Amygdala (tissue), 56 donors: ENCODE measurements at places on chromosomes 16 and 17.

DNA sequence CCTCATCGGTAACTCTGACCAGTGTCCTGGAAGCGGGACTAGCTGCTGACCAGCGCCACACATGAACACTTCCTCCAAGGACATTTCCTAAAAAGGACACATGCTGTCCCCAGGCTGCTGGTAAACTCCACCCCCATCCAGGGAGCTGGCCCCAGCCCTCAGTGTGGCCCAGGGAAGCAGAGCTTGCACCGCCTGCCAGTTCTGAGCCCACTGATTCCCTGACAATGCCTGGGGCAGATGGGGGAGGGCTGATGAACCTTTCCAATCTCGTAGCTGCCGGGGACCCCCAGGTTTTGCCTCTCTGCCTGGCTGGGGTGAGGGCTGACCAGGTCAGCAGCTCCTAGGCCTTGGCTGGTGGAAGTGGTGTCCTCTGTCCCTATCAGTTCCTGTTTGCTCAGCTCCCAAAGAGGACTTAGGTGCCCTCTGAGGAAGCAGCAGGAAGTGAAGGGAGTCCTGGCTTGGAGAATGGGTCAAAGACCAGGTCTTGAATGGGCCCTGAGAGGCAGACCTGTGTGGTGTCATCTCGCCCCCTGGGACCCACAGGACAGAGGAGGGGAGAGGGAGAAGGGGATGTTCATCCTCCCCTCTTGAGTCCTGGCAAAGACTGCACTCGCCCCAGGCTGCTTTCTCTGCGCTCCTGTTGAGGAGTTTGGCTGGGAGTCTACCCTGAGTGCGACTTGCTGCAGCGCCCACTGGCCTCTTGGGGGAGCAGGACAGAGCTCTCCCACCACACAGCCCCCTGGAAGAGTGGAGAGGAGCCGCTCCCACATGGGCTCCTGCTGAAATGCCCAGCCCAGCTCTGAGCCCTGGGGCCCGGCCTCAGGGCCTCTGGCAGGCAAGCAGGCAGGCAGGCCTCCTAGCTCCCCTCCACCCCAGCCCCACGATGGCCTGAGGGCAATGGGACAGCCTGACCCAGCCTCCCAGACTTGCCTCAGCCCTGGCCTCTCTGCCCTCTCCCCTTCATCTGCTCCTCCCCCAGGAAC, 16.8 kb downstream of the PDK2 start:
- no peak for DNase-seq

GRCh38 chr16:27174007-27174406, 29.3 kb upstream of the KDM8 start:
- DNase-seq: no peak

- peak; percentile 78 for DNase-seq
Measured at GRCh38 chr17:38434178-38434665, 6.0 kb downstream of the ARHGAP23 start.

DNA sequence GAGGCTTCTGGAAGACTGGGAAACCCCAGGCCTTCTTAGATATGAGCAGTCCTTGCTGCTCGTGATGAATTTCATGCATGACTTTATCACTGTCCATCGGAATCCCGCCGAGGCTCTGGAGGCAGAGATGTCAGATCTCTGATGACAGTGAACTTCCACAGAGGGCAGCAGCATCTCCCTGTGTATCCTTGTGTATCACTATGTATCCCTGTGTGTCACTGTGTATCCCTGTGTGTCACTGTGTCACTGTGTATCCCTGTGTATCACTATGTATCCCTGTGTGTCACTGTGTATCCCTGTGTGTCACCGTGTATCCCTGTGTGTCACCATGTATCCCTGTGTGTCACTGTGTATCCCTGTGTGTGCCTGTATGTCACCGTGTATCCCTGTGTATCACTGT, 160.2 kb upstream of the CHMP6 start:
- DNase-seq: no peak

DNA sequence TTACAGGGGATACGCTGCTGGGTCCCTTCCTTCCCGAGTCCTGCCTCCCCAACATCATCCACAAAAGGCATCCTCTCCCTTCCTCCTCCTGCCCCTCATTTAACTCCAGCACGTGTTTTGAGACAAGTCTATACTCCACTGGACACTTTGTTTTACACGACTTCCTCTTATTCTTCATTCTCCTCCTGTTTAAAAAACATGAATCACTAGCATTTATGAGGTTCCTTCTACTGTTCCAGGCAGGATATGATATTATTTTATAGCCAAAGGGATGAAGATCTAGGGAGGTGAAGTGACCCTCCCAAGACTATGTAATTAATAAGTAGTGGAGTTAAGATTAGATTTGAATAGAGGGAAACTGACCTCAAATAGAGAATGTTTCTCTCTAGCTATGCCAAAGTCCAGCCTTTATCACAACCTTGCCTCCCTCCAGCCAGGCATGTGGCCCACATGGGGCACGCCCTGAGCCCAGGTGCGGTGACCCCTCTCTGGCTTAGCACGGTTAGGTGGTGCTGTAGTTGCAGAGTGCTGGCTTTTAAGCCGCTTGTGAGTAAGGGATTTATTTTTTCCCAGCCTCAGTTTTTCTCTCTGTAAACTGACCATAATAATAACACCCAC, 1.3 kb upstream of the HSD17B2 start:
- DNase-seq: no peak

DNA sequence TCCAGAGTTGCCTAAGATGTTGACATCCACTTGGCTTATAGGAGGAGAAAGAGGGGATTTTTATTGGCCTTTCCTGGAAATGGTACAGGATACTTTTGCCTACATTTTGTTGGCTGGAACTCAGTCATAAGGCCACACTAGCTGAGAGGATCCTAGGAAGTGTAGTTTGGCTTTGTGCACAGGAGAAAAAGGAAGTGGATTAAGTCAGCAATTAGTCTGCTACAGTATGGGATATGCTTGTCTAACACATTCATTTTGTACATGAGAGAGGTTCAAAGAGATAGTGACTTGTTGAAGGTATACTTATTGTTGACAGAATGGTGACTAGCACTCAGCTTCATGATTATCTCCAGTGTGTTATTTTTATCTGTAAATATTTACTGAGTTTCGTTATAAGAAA, 10.3 kb downstream of the UTP18 start:
- DNase-seq: no peak

GRCh38 chr17:55284001-55284884, 19.5 kb downstream of the HLF start:
- no peak for DNase-seq

DNA sequence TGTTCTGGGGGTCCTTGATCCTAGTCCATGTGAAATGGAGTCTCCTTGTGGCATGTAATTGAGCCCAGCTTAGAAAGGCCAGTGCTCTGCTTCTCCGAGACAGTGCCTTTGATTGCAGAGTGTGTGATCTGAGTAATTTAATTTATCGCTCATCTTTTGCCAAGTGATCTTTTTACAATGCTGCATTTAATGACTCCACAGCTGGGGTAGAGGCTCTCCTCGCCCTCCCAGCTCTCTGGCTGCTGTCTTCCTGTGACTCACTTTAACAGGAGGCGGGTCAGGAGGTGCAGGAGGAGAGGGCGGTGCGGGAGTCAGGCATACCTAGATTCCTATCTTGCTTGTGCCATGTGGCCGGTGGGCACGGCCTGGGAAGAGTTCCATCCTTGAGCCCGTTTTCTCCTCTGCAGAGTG, 113.4 kb upstream of the FOXF1 start:
- DNase-seq: no peak

GRCh38 chr16:8920645-8921346, 38.6 kb downstream of the LITAFD start:
- DNase-seq: no peak

GRCh38 chr17:57589151-57590034, 155.7 kb downstream of the CCDC182 start:
- DNase-seq: no peak

GRCh38 chr17:71580220-71580619, 540.6 kb upstream of the SOX9 start:
- DNase-seq: no peak

DNA sequence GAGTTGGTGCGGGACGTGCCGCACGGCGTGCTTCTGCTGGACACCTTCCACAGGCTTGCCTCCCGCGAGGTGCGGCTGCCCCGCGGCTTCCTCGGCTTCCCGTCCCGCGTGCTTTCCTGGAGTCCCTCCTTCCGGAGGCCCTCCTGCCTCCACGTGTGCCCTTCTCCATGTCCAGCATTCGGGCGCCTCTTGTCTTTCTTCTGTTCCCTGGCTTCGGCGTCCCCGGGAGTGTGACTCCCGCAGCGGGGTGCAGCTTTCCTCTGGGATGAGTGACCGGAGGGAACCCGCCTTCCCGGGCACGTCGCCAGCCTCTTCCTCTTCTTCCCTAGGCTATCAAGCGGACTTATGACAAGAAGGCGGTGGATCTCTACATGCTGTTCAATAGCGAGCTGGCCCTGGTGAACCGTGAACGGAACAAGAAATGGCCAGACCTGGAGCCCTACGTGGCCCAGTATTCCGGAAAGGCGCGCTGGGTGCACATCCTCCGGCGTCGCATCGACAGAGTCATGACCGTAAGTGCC, 23.0 kb downstream of the DNAH2 start:
- DNase-seq: no peak

GRCh38 chr17:78895322-78895721, 7.7 kb downstream of the CEP295NL start:
- no peak for DNase-seq

GRCh38 chr17:67297454-67297960, 52.5 kb upstream of the HELZ start:
- no peak for DNase-seq

- DNase-seq: no peak
Measured at GRCh38 chr16:74199066-74199841, 97.4 kb upstream of the PSMD7 start.
